ELR (cell line): ENCODE measurements at places on chromosomes 16 and 17.

DNA sequence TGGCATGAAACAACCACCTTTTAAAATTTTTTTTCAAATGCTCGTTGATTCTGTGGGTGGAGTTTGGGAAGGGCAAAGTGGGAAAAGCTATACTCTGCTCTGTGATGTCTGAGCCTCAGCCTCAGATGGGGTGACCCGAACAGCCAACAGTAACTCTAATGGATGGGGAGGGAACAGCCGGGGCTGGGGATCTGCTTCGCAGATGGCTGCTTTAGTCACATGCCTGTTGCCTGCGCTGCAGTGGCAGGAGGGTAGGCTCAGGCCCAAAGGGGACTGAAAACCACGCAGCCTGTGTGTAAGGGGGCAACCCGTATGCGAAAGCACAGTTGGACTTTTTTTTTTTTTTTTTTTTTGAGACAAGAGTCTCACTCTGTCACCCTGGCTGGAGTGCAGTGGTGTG, 14.9 kb upstream of the MAPK3 start:
- no peak for DNase-seq

GRCh38 chr17:45314741-45315647, 1.8 kb downstream of the MAP3K14 start:
- peak; percentile 67 for DNase-seq

DNA sequence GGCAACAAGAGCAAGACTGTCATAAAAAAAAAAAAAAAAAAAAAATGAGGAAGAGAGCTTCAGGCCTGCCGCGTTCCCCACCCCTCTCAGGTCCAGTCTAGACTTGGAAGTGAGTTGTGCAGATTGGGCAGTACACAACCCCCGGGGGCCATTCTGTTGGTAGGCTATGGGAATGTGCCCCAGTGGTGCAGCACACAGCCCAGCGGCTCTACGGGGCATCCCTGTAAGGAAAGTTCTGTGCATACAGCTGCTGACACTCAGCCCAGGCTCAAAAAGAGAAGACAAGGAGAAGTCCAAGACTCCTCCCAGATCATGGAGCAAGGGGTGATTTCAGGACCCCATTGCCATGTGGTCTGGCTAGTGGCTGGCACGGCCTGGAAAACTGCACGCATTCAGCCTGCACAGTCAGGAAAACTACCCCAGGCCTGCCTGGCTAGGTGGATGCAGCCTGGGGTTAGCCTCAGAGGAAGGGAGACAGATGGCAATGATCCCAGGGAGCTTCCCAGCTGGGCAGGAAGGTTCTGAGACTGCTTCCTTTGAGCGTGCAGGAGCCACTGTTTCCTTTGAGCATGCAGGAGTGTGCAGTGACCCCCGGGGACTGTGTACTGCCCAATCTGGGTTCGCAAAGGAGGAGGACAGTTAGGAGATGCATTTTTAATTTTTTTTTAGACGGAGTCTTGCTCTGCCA, 44.8 kb downstream of the PECAM1 start:
- DNase-seq, result no peak

GRCh38 chr17:4837471-4838308, 4.5 kb downstream of the MINK1 start:
- no peak for DNase-seq
